NCI-H526 treated with DMSO at 0.1 percent for 48 hours (cell line): ENCODE measurements at places on chromosomes 3 and 15.
A peak's percentile ranks its signal among the peaks of the same experiment; 100 is the strongest.

GRCh38 chr3:116835658-116836057 is 126.1 kb downstream of the TUSC7 start:
- DNase-seq, result no peak

DNA sequence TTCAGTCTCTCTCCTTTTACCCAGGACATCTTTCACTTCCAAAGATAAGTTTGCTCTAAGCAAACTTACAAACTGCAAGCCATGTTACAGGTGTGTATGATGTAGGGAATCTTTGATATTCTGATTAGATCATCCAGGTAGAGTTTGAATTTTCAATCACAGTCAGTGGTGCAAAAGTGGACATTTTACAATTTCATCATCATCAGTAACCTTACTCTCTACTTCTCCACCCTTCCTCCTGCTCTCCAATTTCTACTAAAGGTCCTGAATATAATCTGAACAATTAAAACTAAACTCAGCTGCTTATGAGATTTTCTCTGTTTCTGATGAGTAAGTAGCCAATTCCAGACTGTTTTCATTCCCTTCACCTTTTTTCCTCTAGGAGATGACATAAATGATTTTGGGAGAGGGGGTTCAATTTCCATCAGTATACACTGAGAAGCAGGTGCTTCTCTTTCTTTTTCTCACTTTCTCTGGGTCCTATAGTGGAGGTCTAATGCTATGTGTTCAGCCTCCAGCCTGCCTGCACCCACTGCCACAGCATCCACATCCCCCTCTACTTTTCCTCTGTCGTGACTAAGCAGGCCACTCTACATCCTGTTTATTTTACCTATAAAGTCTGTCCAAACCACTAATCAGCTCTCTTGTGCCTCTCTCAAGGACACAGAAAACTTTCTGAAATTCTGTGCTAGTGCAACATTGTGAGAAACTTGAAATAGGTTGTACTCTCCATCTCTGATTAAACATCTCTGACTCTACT is 27.6 kb downstream of the SUCNR1 start:
- DNase-seq, result no peak

DNA sequence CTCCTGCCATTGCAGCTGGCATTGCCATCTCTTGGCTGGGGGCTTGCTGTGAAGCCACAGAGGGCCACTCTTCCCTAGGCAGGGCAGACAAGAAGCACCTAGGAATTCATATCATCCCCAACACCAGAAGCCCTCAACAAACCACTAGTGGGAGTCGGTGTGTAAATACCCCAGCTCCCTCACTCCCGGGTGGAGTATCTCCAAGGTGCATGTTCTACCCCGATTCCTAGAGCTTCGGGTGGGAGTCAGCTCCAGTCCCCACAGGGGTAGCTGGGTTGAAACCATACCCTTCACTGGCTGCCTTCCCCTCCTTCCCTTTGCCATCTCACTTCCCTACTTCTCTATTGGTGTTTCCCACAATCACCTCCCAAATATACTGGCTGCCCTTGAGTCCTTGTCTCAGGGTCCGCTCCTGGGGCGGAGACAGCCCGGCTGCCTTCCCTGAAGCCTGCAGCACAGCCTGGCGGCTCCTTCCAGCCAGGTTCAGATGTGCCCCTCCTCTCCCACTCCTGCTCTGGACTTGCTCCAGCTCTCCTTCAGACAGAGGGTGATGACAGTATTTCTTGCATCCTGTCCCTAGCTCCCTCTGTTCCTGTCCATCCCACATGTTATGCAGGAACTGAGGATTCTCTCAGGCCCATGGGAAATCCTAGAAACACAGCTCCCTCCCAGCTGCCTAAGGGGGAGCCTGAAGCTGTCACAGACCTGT is 33.3 kb downstream of the FAM3D start:
- no peak for DNase-seq

- DNase-seq, result no peak
Observed at GRCh38 chr3:172038798-172039435, 461 bp upstream of the FNDC3B start.

DNA sequence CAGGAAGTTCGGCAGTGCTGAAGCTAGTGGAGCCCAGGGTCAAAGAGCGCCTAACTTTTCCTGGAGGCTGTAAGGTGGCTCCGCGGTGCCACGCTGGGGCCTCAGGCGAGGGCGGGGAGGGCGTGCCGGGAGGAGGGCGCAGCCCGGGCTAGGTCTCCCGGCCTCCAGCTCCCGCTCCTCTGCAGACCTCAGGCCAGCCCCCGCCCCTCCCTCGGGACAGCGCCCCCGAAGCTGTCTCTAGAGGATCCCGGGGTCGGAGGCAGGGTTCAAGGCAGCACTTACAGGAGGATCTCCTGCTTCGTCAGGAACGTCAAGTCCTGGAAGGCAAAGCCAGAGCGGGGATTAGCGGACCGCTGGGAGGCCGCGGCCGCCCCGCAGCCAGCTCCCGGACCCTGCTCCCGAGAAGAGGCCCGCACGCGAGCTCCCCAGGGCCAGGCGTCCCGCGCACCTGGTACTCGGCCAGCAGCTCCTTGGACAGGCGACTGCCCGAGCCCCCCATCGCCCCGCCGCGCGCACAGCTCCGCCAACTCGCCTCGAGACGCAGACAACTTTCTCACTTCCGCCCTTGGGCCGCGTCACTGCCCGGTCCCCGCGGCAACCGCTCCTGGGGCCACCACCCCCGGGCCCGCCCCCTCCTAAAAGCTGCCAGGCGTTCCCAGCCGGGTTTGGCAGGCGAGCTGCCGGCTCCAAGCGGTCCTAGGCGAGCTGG is at the start of gene CIB1:
TSS of gene CIB1 (minus strand) at position 555 of the 709 bp plus-strand sequence. CDS start at position 499, 56 bp downstream.
- peak; percentile 77 for DNase-seq

- no peak for DNase-seq
Observed at GRCh38 chr3:58494107-58494506, 2.2 kb downstream of the KCTD6 start.

DNA sequence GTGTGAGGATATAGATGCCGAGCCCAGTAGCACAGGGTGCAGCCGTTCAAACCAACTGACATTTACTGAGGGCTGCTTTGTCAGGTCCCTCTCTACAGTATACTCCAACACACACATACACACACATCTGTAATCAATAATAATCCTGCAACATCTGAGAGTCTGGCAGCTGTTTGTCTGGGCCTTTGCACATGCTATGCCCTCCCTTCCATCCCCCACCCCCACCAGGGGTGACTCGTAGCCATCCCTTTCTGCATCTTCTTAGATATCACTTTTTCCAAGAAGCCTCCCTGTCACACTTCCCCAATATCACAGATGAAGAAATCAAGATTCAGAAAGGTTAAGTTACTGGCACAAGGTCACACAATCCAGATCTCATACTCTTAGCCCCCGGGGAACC is 13.7 kb downstream of the SPATA12 start:
- no peak for DNase-seq

GRCh38 chr15:57263520-57263919 is 112.8 kb upstream of the CGNL1 start:
- DNase-seq, result no peak

DNA sequence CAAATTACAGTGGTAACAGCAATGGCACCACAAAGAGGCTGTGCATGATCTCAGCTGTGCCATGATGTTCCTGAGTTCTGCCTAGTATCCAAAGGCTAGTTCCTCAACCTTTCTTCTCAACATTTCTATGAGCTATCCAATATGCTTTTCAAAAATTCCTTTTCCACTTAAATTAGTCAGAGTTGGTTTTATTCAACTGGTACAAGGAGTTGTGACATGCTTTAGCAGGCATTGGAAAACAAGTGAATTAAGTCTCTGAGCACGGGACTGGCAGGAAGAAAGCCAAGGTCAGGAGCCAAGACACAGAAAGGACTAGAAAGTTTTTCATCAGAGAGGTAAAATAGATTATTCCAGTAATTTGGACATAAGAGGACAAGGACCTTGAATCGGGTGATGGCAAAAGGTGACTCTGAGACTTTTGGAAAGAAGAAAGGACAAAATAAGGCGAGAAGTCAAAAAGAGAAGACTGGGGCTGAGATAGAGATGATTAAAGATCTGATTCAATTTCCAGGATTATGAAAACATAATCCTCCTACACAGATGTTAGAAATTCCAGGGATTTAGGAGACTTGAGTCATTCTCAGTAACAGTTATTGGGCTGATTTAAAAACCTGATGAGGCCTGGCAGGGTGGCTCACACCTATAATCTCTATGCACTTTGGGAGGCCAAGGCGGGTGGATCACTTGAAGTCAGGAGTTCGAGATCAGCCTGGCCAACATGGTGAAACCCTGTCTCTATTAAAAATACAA is 36.1 kb downstream of the PBRM1 start:
- no peak for DNase-seq

GRCh38 chr15:60390231-60390630 is 7.6 kb downstream of the ANXA2 start:
- no peak for DNase-seq

- no peak for DNase-seq
Observed at GRCh38 chr3:18216996-18217395, 208.1 kb downstream of the SATB1 start.

GRCh38 chr3:59839810-59840515 is 790.1 kb upstream of the CFAP20DC start:
- DNase-seq, result no peak

DNA sequence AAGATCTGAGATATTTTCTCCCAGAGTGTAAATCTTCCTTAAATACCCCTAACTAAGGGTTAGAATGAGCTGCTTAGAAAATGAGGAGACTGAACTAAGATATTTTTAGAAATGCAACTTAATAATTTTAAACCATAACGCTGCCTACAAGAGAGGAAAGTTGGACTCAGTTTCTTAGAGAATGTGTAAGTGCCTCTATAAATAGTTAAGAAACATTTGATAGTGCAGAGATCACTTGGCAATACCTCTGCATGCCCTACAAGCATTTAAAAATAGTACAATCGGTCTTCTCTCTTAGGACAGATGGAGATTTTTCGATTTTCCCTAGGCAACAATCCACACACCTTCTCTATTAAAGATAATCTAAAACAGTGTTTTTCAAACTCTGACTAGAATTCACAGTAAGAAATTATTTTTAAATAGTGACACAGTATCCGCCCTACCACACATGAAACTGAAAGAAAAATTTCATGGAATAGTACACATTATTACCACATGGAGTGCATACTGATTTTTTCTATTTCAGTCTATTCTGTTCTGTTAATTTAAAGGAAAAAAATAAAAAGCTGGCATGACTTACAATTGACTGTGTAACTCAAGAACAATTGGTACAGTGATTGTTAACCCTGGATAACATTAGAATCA is 83.2 kb downstream of the GADL1 start:
- DNase-seq, result no peak

DNA sequence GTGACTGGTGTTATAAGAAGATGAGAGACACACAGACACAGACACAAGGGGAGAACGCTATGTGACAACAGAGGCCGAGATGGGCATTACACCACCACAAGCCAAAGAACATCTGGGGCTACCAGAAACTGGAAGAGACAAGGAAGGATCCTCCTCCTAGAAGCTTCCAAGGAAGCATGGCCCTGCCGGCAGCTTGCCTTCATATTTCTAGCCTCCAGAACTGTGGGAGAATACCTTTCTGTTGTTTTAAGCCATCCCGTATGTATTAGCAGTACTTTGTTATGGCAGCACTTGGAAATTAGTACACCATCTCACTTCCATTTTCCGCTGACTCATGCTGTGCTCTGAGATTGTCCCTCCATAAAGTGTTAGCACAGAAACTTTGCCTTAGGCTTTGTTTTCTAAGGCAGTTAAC is 38.7 kb upstream of the CA12 start:
- no peak for DNase-seq

GRCh38 chr3:157607826-157608405 is 104.7 kb upstream of the VEPH1 start:
- no peak for DNase-seq
